Stimulated activated CD4-positive, alpha-beta T cell treated with anti-CD3 and anti-CD28 coated beads, Interleukin-4, amount 100 ng/mL, for 48 hours (primary cell): ENCODE measurements at places on chromosomes 5 and 9.

- no peak for DNase-seq
These were observed 12.6 kb upstream of the C5orf58 start for GRCh38 chr5:170220191-170220590.

DNA sequence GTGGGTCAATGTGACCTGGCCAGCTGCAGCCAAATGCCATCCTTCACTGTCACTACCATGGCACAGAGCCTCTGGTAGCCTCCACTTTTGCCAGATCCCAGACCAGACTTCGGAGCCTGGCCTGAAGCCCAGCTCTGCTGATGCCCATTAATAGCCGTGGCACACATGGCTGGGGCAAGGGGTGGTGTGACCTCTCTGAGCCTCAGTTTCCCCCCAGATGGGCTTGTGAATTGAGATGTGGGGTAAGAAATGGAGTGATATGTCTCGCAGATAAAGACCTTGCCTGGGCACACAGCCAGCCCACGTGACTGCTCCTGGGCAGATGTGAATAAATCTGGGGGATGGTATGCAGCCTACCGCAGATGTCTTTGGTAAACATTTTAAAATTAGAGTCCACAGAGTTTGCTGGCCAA lies 13.9 kb downstream of the SUSD3 start:
- no peak for DNase-seq

DNA sequence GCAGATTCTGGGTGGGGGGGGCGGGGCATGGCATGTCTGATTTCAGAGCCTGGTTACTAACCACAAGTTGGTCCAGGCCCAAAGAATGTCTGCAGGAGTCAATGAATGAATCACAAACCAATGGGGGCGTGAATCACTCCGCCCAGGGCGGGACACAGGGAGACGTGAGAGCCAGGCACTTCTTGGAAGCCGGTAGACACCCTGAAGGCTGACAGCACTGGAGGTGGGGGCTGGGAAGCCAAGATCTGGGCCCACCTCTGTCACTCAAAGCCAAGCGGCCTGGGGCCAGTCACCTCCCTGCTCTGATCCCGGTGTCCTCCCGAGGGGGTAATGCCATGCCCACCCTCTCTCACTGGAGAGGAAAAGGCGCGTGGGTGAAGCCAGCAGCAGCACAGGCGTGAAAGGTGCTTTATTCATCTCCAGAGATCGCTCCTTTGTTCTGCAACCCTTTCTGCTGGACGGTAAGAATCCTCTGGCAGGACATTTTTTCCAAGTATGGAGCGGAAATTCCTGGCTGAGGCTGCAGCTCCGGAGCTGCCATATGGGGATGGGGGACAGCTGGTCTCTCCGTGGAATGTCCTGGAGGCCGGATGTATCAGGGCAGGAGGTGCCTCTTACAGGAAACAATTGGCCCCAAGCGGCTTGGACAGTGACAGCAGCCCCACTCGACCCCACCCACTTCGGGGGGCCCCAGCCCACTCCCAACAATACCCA lies 85.0 kb downstream of the STK10 start:
- DNase-seq, result no peak

DNA sequence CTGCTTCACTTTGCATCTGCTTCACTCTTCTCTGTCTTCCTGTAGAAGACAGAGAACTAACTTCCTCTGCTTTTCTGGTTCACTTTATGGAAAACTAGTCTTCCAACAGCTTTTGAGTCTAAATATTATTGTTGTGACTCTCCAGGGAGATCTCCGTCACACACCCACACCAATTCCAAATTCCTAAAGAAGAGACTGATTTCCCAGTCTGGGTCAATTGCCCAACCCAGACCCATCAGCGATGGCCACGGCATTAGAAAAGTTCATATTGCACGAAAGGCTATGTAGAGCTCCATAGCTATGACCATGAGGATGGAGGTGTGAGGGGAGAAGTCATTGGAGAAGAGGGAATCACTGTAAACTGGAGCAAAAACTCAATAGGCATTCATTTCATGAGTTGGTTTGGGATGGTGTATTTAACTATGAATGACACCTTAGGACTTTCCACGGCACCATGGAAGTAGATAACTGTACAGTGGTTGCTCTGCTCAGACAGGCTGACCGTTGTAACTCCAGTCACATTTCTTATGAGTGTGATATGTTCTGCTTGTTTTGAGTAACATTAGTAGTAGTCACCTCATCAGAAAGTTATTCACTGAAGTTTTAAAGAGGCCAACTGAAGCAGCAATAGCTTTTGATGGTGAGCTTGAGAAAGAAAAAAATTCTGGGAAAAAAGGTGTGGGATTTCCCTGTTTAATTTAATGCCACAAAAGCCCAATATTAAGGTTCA lies 78.1 kb upstream of the MAMDC2 start:
- DNase-seq, result no peak

GRCh38 chr9:710951-711745 lies 130.3 kb upstream of the DMRT1 start:
- DNase-seq, result no peak

GRCh38 chr9:78493166-78493742 lies 196.3 kb downstream of the PSAT1 start:
- no peak for DNase-seq
